ENCODE measurements at places on chromosomes 2 and 18. TPM values are rescaled to one million over a fixed set of nuclear protein-coding genes. Genes with fewer than 3 reads are reported as not detected.

DNA sequence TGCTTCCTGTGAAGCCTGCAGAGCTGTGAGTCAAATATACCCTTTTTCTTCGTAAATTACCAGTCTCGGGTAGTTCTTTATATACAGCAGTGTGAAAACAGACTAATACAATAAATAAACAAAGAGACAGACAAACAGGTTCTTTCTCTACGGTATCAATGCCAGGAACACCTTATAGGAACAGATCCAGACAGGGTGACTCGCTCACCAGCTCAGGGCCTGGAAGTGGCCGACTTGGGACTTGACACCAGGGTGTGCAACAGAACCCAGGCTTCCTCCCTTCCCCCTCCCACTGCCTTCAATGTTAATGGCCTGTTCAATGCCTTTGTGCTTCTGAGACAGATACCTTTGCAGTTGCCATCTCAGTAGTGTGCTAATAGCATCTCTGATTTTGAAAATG, 309.5 kb downstream of the ALK start:
- H3K4me3 ChIP-seq: no peak overlapping the region
- no peak overlapping the region for H3K27ac ChIP-seq
- no peaks in the 10 kb centered on the region for H3K36me3 ChIP-seq

DNA sequence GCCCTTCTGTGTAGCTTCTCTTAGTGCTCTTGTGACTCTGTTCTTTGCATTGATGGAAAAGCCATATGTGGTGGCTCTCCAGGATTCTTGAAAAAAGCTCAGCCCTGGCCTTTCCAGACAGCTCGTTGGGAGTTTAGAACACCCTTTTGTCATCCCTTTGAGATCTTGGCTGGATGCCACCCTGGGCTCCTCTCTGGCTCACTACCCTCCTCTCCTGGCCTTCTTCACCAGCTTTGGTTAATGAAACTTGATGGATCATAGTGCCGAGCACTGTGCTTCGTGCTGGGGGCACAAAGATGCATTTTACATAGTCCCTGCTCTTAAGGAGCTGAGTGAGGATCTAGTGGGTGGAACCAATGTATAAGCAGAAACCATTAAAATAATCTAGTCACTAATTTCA, 15.6 kb upstream of the FHOD3 start:
- H3K4me1 ChIP-seq: peaks cover 1% of the 10 kb centered on the region
- no peak overlapping the region for H3K27ac ChIP-seq
- no peak overlapping the region for H3K4me3 ChIP-seq
- peaks cover 31% of the 10 kb centered on the region for H3K27me3 ChIP-seq
- no peak for DNase-seq
- no peaks in the 10 kb centered on the region for H3K36me3 ChIP-seq

The FBXO15 gene
- 1.1 TPM for total RNA-seq

The ELOA2 gene
- not detected for total RNA-seq

The GALNT3 gene
- 27.7 TPM for total RNA-seq

All from activated CD4-positive, alpha-beta memory T cell treated with anti-CD3 and anti-CD28 coated beads, Interleukin-2, amount 10 ng/mL, durations not matched to agents 7 days and 5 days (primary cell).